ENCODE measurements at places on chromosomes 12 and 14.

- DNase-seq = no peak
These were observed 289.8 kb upstream of the PWP1 start for GRCh38 chr12:107395817-107396216.

DNA sequence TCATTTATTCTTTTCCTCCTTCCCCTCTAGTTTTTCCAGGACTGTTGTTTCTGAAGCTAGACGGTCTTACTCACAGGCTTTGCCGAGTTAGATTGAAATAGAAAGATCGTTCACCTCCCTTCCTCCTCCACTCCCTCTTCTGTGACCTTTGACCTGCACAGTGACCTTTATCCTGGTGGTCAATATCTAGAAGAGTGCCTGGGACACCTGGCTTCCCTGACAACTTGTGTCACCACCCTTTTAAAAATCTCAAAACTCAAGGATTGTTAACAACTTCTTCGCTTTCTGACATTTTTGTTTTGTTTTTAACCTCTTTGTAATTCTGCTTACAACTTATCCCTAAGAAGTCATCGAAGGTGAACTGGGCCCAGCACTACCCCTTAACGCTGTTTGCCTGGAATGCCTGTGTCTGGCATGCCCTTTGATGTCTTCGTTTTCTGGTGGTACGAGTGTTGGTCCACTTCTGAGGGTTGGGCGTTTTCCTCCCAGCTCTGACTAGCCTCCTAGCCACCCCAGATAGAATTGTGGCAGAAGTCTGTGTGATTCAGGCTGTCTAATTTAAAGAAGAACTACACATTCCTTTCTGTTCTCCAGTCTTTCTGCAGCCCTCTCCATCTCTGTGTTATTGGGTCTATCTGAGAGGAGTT lies 2.8 kb upstream of the KRT75 start:
- DNase-seq = no peak

DNA sequence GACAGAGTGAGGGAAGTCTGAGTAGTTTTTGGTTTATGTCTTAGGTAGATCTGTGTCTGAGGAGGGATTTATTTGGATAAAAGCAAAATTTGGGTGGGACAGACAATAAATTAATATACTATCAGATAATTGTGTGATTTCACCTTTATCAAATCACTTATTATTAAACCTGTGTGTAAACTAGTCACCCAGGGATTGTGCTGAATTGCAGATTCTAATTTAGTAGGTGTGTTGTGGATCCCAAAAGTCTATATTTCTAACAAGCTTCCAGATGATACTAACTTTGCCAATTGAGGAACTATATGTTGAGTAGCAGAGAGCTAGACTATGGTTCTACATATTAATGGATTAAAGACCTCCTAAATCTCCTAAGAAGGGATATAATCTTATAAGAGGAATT lies 978.5 kb upstream of the FBXO33 start:
- DNase-seq = no peak

DNA sequence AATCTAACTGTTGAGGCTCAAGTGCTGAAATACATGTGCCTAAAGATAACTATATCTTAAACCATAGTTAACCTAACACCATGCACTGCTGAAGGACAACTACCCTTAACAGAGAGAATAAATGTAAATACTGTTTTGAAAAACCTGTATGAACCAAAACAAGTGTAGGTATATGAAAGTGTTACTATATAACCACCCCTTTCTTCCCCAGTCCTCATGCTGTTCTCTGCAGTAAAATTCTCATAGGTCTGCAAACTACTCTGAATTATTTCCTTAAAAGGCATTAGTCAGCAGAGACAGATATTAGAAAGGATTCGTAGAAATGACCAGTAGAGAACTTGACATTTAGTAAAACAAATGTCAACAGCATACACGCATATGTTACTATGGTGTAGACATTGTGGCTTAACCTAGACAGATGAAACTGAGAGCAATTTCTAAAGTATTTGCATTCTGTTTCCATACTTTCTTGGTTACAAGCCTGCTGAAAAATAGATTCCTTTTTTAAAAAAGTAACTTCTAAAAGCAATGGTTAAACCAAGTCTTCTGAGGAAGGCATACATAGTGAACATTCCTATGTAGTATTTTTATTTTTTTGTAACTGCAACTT lies 13.9 kb downstream of the CSRP2 start:
- DNase-seq = no peak

DNA sequence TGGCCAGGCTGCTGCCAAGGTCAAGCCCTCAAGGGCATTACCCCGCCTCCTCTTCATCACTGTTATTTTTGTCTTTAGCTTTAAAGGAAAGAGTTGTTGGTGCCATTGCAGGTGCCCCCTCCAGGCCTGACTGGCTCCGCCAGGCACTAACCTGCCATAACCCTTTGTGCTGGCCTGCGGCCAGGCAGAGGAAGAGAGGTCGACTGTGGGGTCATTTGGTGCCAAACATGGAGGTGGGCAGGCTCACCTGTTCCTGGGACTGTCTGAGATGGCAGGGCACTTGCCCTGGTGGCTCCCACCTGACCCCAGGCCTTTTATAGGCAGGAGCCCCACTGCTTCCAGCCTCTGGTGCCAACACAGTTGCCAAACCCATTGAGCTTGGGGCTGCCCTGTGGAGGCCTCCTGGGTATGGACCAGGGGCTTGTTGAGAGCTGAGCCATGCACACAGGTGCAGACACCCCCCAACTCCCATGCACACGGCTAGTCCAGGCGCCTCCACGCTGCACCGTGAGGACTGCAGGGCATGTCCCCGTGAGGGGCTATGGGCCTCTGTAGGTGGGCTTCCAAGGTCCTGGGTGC lies 29.4 kb upstream of the PLD4 start:
- DNase-seq = no peak

DNA sequence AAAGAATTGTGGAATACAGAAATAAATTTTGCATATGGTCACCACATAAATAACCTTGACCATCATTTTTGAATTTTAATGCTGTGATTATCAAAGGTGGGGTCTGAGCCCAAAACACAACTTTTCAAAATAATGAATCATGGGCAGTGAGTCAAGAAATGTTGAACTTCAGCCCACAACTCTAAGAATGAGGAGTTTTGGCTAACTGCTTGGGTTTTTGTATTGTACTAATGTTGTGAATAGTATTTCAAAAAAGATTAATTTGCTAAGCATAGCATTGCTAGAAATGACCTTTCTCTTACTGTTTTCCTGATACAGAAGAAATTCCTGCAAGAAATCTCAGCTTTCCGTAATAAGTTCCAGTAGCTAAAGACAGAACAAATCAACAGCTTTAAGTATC lies 24.4 kb upstream of the YARS2 start:
- DNase-seq = peak; percentile 29

GRCh38 chr14:22996768-22997654 lies 12.9 kb downstream of the C14orf93 start:
- DNase-seq = no peak

GRCh38 chr14:30872602-30873001 lies 1.8 kb upstream of the COCH start:
- DNase-seq = no peak

- no peak for DNase-seq
These were observed 5.2 kb upstream of the VDR start for GRCh38 chr12:47909839-47910465.

GRCh38 chr12:104544836-104545235 lies 88.1 kb downstream of the CHST11 start:
- DNase-seq = no peak

DNA sequence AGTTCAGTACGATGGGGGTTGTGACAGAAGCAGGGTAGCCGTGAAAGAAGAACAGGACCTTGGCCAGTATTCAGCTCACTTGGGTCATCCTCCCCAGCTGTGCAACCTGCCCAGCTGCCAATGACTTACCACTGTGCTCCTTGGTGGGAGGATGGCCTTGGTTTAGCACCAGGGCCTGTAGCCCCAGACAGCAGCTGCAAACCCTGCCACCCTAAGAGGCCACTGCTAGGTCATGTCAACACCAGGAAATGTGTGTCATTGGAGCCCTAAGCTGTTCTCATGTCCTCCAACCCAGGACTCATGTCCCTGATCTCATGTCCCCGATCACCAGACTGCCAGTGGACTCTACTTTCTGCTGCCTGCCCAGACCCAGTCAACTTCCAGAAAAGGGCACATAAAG lies 3.0 kb upstream of the CRACR2A start:
- DNase-seq = no peak

DNA sequence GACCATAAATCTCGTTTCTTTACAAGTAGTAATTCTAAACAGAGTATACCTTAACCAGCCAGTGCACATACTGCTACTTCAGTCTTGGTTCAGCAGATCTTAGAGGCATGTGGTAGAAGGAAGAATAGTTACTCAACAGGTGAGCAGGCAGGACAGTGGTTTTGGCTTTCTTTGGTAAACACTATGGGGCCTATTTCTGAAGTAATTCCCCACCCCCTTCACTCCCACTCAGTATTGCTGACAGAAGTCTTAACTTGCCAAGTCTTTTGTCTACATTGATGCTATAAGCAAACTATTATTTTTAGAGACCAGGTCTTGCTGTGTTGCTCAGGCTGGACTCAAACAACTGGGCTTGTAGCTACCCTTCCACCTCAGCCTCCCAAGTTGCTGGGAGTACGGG lies 68.5 kb downstream of the FBXO34 start:
- no peak for DNase-seq

DNA sequence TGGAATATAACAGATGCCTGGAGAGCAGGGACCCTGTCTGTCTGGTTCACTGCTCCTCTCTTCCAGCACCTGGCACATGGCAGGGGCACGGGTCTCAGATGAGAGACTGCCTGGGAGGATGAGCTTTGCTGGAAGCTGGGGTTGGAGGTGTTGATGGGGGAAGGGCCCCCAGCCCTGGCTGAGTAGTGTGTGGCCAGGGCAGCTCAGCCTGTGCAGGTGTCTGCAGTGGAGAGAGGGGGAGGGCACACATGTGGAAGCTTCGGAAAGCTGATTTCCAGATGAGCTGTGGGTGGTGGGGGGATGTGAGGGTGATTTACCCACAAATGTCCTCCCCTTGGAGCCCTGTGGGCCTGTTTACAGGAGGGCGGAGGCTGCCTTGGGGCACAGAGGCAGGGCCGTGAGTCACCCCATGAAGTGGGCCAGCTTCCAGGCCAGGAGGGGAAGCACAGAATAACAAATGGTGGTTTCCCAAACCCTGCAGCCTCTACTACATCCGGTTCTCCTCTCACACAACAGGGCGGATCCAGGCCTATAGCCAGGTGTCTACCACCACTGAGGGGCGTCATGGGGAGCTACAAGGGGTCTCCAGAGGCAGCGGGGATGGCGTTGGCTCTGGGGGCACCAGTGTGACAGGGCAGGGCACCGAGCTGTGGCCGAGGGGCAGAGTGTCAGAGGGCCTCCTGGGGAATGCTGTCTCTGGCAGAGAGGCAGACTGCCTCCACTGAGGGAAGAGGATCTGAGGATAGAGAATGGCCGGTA lies 11.0 kb downstream of the KRT7 start:
- DNase-seq = no peak

DNA sequence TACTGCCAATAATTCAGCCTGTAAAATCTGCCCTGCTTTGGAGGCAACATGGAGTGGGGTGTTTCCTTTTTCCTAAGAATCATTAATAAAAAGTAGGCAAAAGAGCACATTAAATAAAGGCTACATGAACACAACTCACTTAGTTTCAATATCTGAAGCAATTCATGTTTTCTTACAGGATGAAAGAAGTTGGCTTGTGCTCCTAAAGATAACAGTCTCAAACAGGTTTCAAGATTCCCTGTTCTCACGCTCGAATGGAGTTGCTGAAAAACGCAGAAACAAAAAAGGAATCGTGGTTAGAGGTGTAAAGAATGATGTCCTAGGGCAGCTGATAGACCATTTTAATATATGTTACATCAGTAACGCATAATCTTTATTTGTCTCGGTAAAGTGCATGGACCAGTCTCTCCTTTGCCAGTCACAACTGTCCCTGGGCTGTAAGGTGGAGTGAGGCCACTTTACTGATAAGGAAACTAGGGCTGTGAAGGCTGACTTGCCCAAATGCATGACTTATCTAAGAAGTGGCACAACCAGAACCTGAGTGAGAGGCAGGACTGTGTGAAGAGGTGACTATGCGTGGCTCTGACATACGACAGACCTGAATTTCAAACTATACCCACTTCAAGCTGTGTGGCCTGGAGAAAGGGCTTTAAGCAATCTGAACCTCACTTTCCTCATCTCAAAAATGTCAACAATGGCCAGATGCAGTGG lies 12.6 kb downstream of the GIT2 start:
- DNase-seq = no peak

DNA sequence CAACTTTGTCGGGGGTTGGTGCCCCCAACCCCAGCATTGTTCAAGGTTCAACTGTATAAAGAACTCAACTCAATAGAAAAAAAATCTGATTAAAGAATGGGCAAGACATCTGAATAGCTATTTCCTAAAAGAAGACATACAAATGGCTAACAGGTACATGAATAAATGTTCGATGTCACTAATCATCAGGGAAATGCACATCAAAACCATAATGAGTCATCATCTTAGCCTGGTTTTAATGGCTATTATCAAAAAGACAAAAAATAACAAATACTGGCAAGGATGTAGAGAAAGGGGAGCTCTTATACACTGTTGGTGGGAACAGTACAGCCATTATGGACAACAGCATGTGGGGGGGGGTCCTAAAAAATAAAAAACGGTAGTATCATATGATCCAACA lies 28.7 kb downstream of the NPAS3 start:
- no peak for DNase-seq

DNA sequence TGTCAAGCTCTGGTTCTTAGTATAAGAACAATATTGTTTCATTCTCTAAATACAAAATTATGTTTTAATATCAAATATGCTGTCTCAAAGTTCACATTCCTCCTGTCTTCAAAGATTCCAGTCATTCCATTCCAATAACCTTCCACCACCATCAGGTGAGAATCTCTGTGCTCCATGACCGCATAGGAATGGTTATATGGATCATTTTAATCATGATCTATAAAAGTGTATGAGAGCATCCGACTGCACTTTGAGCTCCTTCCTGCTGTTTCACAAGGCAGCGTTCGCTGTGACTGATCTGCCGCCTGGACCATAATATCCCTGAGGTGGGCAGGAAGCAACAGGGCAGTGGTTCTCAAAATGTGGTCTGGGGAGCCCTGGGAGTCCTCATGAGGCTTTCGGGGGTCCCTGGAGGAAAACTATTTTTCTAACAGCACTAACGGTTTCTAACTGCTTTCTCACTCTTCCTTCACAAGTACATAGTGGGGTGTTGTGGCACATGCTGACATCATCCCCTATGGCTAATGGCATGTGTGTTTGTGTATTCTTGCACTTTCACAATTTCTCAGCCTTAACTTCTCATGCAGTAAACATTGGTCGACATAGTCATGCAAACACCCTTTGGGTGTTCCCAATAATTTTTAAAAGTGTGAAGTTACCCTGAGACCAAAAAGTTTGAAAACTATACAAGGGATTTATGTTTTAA lies 137.4 kb downstream of the ANO2 start:
- DNase-seq = no peak

DNA sequence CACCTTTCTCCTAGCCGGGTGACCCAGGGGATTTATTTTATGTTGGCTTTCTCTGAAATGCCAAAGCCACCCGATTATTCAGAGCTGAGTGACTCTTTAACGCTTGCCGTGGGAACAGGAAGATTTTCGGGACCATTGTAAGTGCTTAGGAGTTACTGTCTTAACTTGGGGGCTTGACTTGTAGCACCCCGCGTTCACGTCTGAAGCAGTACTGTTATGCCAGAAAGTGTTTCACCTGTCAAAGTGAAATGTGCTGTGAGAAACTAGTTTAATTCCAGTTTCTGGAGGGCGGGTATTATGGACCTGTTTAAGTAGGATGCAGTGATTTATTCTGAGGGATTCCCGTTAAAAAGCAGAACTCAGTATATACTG lies 218 bp downstream of the LYSET start:
- DNase-seq = no peak

GRCh38 chr12:129109174-129110001 lies 256.1 kb downstream of the GLT1D1 start:
- no peak for DNase-seq

GRCh38 chr14:76257111-76257803 lies 105.5 kb downstream of the GPATCH2L start:
- no peak for DNase-seq

GRCh38 chr12:110619534-110619953 lies 5.6 kb downstream of the TCTN1 start:
- no peak for DNase-seq
